ENCODE measurements at places on chromosomes 1 and 21. TPM values are rescaled to one million over a fixed set of nuclear protein-coding genes. Genes with fewer than 3 reads are reported as not detected.

NTMT2 gene
- not detected for total RNA-seq

DNA sequence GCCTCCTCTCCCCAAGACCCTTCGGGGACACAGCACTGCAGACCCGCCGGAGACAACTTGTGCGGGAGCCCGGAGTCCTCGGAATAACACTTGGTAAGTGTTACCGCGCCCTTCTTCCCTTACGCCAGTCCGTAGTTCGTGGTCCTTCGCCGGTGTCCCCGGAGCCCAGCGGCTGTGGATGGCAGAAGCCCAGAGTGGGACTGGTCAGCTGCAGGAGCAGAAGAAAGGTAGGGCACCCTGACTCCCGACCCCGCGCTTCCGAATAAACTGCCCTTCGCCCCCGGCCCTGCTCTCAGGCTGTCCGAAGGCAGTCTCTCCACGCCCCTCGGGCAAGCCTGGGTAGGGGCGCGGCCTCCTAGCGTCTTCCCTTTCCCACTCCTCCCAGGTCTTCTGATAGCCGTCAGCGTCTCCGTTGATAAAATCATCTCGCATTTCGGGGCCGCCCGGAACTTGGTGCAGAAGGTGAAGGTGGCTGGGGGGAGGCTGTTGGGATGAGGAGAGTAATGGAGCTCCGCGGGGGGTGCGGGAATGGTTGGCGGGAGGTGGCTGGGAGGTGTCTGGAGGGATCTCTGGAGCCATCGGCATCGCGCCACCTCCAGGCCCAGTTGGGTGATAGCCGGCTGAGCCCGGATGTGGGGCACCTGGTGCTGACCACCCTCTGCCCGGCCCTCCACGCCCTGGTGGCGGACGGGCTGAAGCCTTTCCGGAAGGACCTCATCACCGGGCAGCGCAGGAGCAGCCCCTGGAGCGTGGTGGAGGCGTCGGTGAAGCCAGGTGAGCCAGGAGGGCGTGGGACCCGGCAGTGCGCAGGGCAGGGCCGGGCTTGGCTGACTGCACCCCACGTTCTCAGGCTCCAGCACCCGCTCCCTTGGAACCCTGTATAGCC lies 4.3 kb downstream of the RUSC1 start:
- ATAC-seq = peak; percentile 22

C4BPB gene
- total RNA-seq = not detected

SLC25A34 gene
- total RNA-seq = 0.68 TPM

- ATAC-seq = no peak
These were observed 34.1 kb upstream of the IGSF5 start for GRCh38 chr21:39710866-39711265.

DNA sequence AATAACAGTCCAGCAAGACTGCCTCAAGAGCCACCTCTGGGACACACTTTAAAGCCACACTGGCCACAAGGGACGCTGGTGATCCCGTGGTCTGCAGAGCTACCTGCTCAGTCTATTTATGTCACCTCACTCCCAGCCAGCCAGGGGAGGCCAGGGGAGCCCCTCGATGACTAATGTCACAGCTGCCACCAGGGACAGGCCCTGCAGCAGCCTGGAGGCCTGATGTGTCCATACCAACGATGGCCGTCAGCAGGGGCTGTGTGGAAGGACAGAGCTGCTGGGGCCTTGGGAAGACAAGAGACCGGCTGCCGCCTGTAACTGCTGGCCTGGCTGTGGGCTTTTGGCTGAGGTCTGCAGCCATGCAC lies 71.0 kb downstream of the SIK1 start:
- no peak for ATAC-seq

- no peak for ATAC-seq
These were observed 71.2 kb downstream of the CHRM3 start for GRCh38 chr1:239457491-239458143.

DNA sequence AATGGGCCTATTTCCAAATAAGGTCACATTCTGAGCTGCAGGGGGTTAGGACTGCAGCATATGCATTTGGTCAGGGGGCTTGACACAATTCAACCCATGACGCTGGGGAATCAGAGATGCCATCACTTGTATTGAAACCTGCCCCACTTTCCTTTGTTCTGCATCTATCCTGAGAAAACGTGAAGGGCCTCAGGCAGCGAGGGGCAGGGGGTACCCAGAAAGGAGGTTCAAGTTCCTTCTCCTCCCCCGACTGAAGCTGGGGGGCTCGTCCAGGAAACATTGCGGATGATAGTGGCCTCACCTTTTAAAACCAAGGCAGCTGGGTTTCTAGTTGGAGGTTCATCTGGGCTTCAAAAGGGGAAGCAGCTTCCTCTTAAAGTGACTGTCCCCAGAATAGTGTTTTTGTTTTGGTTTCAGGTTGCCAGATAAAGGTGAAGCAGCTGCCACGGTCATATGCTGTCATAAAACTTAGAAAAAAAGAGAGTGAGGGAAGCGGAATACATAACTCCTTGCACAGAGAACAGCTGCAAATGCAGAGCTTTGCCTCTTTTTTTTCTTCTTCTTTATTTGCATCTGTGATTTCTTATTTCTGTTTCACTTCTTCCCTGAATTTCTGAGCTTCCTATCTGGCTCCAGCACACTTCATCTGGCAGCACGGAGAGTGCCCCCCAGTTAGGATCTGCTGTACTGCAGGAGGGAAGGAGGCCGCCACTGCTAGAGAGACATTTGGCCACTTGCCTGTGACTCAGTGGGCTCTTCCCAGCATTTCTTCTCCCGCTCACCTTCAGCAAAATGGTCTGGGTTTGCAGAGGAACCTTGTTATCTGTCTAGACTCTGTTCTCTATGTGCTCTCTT lies 142.0 kb downstream of the AJAP1 start:
- no peak for ATAC-seq

MROH9 gene
- not detected for total RNA-seq

GRCh38 chr1:204176049-204176448 lies 9.9 kb upstream of the REN start:
- no peak for ATAC-seq

DNA sequence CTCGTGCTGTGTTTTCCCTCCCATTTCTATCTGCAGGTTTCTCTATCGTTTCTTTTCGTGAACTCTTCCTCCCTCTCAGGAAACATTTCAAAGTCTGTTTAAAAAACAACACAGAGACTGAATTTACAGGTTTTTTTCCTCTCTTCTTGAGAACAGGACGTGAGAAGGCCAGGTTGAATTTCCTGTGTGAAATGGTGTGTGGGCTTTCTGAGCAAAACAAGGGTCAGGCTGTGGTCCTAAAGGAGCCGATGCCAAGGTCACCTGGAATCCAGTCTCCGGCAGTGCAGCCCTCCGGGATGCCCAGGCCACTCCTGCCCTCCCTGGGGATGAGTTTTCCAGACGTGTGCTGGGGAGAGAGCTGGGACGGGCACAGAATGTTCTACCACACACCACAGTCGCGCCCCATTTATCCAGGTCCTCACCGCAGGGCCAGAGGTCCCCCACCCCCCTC lies 62.7 kb upstream of the RUNX3 start:
- ATAC-seq = no peak

TMEM54 gene
- total RNA-seq = 127 TPM

GRCh38 chr1:11522400-11523235 lies 43.7 kb downstream of the DISP3 start:
- no peak for ATAC-seq

GRCh38 chr1:153000294-153000693 lies 1.3 kb upstream of the SPRR3 start:
- peak; percentile 70 for ATAC-seq

SPOCD1 gene
- total RNA-seq = 0.68 TPM

DNA sequence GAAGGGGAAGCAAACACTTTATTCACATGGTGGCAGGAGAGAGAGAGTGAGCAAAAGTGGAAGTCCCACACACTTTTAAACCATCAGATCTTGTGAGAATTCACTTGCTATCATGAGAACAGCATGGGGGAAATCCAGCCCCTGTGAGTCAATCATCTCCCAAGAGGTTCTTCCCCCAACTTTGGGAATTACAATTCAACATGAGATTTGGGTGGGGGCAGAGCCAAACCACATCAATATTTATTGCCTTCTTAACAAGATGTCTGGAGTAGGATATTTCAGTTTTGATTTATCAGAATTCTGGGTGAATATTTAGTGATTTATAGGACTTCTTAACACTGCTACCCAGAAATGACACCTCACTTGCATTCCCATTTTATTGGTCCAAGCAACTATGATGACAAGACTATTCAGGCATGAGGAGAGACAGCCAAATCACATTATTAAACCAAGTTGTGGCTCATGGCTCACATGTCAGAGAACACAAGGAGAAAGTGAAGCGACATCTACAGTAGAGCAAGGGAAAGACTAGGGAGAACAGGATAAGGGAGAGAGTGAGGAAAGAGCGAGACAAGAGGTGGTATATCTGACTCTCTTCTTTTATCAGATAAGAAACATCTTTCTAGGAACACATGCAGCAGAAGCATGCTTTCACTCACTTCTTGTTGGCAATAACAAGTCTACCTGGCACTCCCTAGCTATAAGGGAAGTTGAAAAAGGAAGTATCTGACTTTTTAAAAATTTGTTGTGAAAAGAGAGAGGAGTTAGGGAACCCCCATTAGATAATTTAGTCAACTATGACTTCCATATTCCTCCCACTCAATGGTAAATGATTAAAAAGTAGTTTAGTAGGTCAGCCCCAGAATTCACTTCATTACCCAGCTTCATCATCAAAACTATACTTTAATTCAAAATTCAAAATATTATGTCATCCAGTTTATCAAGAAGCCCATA lies 36.6 kb upstream of the PTPRC start:
- no peak for ATAC-seq

GRCh38 chr1:213615226-213615916 lies 372.4 kb upstream of the PROX1 start:
- ATAC-seq = no peak

DNA sequence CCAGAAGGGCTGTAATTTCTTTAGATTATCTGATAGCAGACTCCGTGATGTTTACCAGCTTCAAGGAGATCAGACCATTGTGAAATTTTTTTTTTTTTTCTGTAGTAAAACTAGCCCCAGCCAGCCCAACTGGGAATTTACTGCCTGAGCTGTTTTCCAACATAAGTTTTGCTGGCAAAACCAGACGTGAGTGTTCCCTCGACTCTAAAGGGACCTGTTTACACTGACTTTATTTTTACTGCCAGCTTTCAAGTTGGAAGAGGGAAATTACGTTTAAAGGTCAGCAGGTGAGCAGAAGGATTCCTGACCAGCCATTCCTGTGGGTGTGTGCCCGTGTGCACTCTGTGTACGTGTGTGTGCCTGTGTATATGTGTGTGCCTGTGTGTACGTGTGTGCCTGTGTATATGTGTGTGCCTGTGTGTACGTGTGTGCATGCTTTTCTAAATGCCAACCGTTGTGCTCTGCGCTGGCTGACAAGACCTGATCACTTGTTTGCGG lies 374 bp downstream of the MAB21L3 start:
- ATAC-seq = peak; percentile 42

DNA sequence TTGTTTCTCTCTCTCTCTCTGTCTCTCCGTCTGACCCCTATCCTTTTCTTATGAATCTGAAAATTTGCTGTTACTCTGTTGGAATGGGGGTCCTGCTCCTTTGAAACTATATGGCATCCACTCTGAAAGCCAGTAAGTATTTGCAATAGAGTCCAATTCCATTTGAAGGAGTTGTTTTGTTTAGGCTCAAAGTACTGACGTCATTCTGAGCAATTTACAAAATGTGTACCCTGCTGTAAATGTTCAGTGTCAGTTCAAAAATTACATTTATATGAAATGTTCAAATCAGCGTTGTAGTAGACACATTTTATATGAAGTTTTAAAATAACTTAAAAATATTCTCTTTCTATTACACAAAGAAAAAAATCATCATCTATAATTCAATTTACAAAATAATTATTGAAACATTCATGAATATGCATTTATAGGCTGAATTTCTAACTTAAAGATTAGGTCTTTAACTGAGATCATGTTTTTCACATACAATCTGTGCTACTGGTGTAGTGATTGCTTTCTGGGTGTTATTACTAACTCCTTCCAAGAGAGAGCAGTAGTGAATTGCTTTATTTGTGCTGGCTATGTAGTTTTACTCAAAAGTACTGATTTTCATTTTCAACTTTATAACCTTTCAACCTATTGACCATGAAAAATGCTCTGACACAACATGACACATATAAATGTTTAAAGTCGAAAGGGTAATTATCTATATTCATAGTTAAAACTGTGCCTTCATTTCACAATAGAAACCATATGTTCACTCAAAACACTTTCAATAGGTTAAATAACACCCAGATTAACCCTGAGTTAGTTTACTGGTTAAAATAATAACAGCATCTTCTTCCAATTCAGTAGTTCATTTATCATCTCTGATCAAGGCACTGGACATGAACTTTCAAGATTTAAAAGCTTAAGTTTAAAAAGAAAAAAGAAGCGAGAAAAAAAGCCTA lies 253.1 kb upstream of the ADGRL4 start:
- ATAC-seq = no peak

DNA sequence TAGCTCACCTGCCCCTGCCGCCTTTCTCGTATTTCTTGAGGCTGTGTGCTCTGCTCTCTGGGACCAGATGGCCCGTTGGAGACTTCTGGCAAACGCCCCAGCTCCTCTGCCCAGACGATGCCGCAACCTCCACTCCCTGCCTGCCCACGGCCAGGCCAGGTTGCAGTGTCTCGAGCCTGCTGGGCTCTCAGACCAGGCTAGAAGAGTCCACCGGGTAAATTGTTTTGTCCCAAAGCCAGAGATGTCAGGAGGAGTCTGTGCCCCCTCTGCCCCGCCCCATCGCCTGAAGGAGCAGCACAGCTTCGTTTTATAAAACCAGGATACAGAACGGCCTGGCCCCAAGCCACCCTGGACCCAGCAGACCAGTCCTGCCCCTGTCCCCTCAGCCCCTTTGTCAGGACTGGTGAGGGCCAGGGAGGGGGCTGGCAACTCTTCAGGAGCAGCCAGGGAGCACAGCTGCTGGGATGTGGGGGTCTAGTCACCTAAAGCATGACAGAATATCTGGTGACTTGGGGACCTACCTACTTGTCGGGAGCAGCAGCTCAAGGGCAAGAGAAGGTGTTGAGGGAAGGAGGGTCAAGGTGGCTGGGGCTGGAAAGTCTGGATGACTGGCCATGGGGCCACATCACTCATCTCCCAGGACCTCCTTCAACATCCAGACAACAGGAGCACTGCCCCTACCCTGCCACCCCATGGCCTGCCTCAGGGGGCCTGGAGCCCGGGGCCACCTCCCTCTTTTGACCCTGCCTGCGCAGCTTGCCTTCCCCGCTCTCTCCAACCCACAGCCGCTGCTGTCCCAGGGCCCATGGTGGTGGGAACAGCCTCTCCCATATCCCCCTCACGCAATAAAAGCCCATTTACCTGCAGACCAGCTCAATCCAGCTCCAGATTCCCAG lies 33.9 kb upstream of the LBR start:
- ATAC-seq = no peak

GRCh38 chr1:97778718-97779117 lies 142.1 kb downstream of the DPYD start:
- ATAC-seq = no peak

THEM5 gene
- 0.32 TPM for total RNA-seq
